A549 treated with CORT108297 at 1 μM for 4 hours (cell line): ENCODE measurements at places on chromosomes 13 and 19. TPM values are rescaled to one million over a fixed set of nuclear protein-coding genes. Genes with fewer than 3 reads are reported as not detected.

TTC9B gene
- total RNA-seq: 0.14 to 1.1 TPM (median 0.69 TPM) in 5 replicates

SIGLEC10 gene
- 0.05 TPM in 1 of 5 replicates, not detected in the others for total RNA-seq

CYP4F8 gene
- not detected in 5 replicates for total RNA-seq

TIMM50 gene
- total RNA-seq: 165 to 230 TPM (median 217 TPM) in 5 replicates

OR10H2 gene
- not detected in 5 replicates for total RNA-seq

NFIX gene
- total RNA-seq: 3.3 to 5.1 TPM (median 4.6 TPM) in 5 replicates

LHB gene
- total RNA-seq: not detected in 5 replicates

IZUMO2 gene
- not detected in 5 replicates for total RNA-seq

ACP7 gene
- 0.12 to 0.22 TPM (median 0.14 TPM) in 5 replicates for total RNA-seq

NOTCH3 gene
- total RNA-seq: 7.9 to 12.5 TPM (median 12.1 TPM) in 5 replicates

CAMSAP3 gene
- 3.1 to 5.6 TPM (median 4.4 TPM) in 5 replicates for total RNA-seq

PLPPR3 gene
- 3.6 to 5.1 TPM (median 4.5 TPM) in 5 replicates for total RNA-seq

ZNF439 gene
- total RNA-seq: not detected in 5 replicates

RAB8A gene
- total RNA-seq: 41.9 to 90.5 TPM (median 46.1 TPM) in 5 replicates

IFNL2 gene
- 0.12 TPM in 1 of 5 replicates, not detected in the others for total RNA-seq

CGB1 gene
- 0.13 to 1.3 TPM (median 0.20 TPM) in 3 of 5 replicates, not detected in the others for total RNA-seq
